ENCODE measurements at places on chromosomes 5 and 9.
A peak's percentile ranks its signal among the peaks of the same experiment; 100 is the strongest.

- no peak for DNase-seq
Measured at GRCh38 chr9:13049223-13049622, 230.3 kb downstream of the MPDZ start.

GRCh38 chr5:73691302-73692080 lies 65.5 kb downstream of the ARHGEF28 start:
- DNase-seq: no peak

DNA sequence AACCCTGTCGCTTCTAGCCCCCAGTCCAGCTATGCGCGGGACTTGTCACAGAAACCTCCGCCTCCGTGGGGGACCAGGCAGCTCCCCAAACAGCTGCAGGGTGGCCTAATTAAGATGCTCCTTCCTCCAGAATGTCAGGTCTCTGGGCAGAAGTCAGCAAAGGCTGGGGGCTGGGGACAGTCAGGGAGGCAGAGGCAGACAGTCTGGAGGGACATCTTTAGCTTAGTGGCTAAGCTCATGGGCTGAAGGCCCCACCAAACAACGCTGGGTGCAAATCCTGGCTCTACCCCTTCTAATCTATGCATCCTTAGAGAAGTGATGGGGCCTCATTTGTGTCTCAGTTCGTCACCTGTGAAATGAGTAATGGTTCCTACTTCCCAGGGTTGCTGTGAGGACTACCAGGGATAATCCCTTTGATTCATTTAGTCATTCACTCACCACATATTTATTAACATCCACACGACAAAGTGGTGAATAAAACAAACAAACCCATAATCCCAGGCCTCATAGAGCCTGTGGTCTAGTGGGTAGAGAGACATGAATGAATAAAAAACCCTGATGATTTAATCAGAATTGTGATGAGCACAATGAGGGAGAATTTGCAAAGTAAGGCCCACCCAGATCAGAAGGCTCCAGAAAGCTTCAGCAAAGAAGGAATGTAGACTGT lies 20.2 kb upstream of the MED27 start:
- DNase-seq: no peak

DNA sequence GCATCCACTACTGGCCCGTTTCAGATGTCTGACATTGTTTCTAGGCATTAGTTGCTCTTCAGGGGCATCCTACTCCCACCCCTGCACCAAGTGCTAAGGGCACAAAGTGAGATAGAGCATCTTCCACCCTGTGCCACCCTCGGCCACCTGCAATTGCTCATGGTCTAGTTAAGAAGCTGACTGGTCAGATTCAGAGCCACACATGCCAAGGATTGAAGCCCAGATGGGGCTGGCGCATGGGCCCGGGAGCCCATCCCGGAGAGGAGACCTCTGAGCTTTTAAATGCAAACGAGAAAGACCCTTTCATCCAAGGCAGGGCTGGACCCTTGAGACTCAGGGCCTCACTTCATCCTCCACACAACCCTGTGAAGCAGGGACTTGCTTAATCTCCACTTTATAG lies 28.5 kb downstream of the HRH2 start:
- no peak for DNase-seq

DNA sequence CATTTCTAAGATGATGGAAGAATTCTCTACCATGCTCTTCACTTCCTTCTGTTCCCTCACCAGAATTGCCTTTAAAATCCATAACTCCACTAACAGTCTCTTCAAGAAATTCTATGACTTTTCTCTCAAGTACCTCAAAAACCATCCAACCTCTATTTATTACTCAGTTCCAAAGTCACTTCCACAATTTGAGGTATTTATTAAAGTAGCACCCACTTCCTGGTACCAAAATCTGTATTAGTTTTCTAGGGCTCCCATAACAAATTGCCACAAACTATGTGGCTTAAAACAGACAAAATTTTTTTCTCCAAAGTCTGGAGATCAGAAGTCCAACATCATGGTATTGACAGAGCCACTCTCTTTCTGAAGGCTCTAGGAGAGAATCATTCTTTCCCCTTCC lies 4.9 kb upstream of the SPTLC1 start:
- no peak for DNase-seq

DNA sequence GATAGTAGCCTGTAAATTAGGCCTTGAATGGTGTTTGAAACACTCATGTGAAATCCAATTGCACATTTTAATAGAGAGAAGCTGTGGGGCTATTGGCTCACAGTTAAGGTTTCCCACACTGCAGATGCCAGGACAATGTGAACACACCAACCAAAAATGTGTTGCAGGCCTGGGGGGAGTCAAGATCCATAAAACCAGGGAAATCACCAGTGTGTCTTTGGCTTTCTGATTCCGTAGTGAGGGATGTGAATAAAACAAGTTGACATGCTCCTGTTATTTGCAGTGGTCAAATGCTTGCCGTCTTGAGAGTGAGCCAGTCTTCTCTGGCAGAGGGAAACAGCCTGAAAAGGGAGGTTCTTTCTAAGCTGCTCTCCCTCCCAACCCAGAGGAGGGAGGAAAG lies 79.0 kb downstream of the ZNF462 start:
- no peak for DNase-seq

GRCh38 chr5:135218486-135218755 lies 180.6 kb downstream of the MACROH2A1 start:
- no peak for DNase-seq

DNA sequence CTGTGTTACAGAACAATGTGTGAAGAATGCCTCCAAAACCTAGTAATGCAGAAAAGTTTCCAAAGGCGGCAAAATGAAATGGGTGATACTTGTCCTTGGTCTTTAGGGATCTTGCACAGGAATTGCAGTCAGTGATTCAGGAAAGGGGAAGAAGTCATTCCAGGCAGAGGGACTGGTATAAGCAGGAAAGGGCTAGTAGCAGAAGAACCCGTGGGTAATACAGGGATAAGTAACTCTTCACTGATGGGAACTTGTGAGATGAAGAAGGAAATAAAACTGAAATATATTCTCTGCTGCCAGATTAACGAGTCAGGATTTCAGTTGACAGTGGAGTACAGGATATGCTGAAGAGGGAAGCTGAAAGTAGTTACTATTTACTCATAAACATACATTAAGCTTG lies 1.2 kb downstream of the SRFBP1 start:
- DNase-seq: no peak

GRCh38 chr5:63008195-63008594 lies 429.6 kb downstream of the LRRC70 start:
- DNase-seq: no peak

DNA sequence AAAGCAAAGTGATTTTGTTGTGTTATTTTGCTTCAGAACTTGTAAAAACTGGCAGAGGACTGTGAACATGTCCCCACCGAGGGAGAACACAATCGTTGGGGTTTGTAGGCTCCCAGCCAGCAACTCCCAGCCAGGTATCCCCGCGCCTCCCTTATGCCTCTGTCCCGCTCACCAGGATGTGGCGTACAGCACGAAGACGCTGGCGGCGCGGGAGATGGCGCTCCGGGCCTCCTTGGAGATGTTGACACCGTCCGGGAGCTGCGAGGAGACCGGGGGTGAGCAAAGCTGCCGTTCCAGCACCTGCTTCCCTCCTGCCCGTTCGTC lies 630 bp downstream of the POLE3 start:
- no peak for DNase-seq

DNA sequence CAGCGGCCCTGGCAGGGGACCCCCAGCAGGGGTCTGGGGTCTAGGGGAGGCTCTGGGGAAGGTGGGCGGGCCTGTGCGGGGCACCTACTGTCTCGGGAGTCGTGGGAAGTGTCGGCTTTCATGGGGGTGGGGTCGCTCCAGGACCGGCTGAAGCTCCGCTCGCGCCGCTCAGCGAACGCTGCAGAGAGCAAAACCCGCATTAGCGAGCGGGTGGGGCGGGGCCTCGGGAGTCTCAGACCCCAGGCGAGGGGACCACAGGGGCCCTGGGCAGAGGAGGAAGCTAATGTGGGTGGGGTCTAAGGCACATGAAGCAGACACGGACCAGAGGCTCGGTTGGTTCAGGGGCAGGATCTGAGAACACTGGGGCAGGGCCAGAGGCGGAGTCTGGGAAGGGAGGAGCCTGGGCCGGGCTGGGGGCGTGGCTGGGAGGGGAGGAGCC lies 5.5 kb downstream of the NSMF start:
- no peak for DNase-seq

- DNase-seq: no peak
Measured at GRCh38 chr5:125564317-125564975, 818.0 kb upstream of the ZNF608 start.

DNA sequence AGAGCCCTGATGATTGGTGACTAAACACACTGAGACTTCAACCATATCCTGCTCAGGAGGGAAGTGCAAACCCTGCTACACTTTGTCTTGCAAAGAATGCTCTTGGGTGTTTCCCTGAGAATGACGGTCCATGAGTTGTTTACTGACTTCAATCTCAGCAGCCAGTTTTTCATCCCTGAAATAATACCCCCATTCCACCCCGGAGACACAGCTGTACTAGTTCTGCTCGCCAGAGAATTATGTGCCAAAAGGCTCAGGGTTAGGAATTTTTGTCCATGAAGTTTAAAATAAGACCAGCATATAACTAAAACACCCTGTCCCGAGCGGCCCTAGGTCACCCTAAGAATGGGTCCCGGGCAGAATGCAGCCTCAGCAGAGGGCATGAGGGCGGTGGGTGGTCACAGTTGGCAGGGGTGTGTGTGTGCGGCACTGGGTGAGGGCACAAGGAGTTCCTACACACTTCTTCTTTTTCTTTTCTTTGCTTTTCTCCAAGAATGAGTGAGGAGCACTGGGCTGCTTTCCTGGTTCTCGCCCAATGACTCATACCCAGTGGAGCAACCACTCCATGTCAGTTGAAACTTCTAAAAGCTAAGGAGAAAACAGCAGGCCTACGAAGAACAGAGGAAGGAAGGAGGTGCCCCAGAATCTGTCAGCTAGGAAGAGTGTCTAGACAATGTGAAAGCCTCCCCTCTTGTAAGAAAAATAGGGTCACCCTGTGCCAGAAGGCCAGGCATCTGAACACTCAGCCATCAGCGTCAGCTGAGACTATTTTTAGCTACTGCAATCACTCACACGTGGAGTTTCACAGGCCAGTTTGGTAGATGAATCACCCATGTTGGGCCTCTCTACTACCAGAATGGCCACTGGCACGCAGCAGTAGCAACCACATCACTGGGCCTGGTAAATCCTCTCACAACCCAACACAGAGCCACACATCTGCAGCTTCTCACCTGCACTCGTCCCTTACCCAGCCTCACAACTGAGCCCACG lies 105.9 kb downstream of the DPYSL3 start:
- peak; percentile 96 for DNase-seq
